ENCODE measurements at places on chromosomes 16 and 17.

DNA sequence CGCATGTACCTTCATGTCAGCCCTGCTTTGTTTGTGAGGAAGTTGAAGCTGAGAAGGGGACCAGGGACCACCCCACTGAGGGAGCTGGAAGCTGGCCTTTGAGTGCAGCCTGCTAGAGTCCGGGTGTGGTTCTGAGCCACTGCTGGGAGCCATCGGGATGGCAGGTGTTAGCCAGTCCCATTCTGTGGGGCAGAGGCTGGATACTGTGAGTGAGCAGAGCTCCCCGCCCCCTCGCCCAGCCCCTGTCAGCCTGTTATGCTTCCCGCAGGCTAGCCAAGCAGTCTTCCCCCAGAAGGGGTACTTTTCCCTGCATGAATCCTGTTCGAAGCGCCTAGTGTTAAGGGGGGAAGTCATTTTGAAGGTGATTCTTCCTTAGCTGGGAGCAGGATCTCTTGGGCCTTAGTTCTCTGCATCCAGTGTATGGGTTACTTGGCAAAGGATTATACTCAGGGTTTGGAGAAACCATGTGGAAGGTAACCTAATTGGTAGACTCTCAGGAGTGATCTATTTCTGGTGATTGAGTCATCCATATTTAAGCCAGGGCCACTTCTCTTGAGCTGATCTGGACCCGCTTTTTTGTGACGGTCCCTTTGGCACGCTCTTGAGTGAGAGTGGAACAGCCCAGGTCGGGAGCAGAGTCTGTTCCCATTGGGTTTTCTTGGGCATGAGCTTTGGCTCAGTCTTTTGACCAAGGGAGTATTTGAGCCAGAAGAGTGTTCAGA lies 23.8 kb downstream of the AKAP1 start:
- DNase-seq = no peak

- DNase-seq = no peak
Measured at GRCh38 chr17:69605571-69605970, 191.1 kb downstream of the MAP2K6 start.

- no peak for DNase-seq
Measured at GRCh38 chr17:76642994-76643393, 563 bp downstream of the ST6GALNAC1 start.

DNA sequence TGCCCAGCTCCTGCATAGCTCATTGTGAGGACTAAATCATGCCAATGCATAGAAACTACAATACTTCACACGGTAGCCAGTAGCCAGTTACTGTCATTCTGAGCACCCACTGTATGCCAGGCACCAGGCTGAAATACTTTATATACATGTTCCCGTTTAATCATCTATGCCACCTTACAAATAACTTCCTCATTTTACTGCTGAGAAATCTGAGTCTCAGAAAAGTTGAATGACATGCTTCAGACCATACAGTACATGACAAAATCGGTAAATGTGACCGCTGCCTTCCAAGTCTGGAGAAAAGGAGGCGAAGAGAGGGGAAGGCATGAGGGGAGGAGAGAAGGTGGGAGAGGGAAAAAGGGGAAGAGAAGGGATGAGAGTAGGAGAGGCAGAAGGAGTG lies 9.2 kb upstream of the TLCD3B start:
- no peak for DNase-seq

- no peak for DNase-seq
Measured at GRCh38 chr17:8557176-8557806, 73.2 kb downstream of the MYH10 start.

Data from HCEC 1CT (cell line).